Smooth muscle cell of the brain vasculature (primary cell): ENCODE measurements at places on chromosomes 11 and 22.

- DNase-seq = no peak
Observed at GRCh38 chr11:5288108-5288905, 13.4 kb downstream of the OR51B4 start.

DNA sequence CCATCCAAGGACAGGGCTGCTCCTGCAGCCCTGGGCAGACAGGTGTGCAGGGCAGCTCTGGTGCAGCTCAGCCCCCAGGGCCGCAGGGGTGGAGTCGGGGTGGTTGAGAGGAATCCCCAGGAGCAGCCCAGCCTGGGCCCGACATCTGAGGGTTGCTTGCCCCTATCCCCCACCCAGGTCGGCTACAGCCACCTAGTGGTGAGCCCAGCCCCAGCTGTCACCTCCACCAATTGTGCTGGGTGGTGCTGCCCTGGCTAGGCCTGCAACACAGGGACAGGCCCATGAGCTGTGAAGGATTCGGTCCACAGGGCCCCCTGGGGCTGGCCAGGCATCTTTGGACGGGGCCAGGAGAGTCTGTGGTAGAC lies 29.6 kb downstream of the RTN4R start:
- DNase-seq = no peak

DNA sequence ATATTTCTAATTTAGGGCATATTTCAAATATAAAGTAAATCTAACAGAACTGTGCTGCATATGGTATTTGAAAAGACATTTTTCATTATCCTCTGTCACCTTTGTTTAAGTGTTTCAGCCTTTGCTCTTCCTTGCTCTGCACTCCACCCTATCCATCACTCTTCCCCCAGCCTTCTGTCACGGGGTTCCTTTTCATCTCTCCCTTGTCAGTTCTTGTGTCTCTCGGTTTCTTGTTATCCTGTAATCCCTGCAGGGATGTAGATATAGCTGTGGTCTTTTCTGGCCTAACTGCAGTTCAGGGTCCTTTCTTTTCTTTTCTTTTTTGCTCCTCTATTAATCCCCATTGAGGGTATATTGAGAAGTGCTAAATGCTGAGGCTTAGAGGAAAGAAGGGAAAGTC lies 261.9 kb downstream of the DCDC1 start:
- no peak for DNase-seq

DNA sequence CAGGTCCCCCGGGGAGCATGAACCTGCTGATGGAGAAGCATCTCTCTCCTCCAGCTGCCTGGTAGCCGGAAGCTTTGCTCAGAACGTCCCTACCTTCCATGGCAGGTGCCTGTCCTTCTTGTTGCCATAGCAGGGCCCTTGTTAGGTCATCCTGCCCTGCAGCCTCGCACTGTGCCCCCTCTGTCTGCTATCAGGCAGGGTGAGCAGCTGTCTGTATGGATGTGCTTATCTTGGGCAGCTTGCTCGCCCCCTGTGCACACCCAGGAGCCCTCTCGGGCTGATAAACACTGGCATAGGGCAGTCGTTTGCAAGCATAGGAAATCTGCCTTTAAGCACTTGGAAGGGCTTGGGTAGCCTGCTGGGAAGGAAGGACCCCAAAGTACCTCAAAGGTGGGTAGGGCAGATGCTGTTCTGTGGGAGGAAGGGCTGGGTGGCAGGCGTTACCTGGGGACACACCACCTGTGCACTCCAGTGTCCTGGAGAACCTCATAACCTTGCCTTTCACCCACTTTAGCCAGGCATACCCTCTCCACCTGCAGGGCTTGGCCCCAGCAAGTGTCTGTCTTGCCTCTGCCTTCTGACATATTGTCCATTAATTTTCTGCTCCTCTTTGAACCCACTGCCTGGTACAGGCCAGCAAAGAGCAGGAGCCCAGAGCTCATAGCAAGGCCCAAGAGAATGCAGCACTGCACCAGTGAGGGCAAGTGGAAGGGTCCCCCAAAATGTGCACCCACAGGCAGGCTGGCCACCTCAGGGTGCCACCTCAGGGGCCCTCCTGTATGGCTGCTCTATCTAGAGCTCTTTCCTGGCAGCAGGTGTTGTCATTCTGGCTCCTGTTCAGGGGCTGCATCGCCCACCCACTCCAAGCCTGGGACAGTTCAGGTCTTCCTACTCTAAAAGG lies 8.0 kb upstream of the COMT start:
- DNase-seq = no peak

DNA sequence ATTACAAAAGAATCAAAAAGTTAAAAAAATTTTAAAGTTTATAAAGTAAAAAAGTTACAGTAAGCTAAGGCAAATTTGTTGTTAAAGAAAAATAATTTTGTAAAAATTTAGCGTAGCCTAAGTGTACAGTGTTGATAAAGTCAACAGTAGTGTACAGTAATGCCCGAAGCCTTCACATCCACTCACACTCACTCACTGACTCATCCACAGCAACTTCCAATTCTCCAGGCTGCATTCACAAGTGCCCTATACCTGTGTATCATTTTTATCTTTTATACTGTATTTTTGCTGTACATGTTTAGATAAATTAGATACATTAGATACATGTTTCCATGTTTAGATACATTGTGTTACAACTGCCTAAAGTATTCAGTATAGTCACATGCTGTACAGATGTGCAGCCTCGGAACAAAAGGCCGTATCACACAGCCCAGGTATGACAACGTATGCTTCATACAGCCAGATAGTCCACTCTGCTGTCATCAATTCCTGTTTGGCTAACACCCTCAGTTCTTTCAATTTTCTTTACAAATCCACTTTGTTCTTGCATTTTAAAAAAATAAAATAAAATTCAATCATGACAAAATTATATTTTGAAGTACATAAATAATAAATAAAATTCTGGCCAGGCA lies 80.7 kb downstream of the RBFOX2 start:
- no peak for DNase-seq

- no peak for DNase-seq
Observed at GRCh38 chr11:64526346-64526745, 64.7 kb upstream of the SLC22A12 start.

DNA sequence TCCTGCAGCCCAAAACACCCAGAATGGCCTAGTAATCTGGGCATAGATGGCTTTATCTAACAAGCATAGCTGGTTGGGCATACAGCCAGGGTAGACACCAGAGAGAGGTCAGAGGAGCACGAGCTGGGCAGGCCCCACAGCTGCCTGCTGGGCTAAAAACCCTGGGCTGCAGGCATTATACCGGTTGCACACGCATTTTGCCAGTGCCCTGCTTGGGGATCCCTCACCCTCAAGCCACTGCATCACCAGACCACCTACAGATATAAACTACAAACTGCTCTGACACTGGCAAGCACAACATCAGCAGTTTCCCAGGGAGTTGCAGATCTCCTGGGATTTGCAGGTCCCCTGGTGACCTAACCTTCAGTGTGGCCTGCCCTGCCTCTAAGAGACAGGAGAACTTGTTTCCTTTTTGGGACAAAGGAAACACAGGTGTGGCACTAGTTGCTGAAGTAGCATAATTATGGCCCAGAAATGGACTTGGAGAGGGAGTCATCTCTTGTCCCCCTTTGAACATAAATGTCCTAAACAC lies 79.1 kb upstream of the SC5D start:
- DNase-seq = no peak

DNA sequence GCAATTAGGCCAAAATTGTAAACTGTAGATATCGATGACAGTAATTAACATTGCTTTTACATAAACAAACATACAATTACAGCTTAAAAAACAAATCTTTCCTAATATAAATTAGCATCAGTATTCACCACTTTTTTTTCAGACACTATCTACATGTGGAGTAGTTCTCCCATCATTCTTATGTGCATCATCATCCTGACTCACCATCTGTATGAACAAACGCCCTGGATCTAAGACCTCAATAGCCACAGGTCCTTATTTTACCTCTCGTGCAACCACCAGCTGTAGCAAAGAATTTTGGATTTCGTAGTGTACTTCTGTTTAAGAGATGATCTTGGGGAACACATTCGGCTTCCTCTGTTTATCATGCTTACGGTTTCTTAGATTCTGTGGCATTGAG lies 551.9 kb upstream of the KIRREL3 start:
- DNase-seq = no peak

DNA sequence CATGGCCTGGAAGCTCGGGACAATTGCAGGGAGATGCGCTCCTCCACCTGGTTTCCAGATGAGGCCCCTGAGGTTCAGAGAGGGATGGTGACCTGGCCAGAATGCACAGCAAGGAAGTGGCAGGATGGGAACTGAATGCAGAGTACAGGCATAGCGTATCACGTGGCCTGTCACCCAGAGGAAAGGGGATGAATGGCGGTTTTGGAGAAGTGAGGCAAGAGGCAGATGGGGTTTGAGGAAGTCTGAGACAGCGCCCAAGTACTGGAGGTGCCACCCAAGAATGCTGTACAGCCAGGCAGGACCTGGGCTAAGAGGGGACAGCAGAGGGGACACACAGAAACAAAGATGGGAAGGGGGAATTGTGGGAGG lies 4.9 kb downstream of the RAB3IL1 start:
- no peak for DNase-seq

DNA sequence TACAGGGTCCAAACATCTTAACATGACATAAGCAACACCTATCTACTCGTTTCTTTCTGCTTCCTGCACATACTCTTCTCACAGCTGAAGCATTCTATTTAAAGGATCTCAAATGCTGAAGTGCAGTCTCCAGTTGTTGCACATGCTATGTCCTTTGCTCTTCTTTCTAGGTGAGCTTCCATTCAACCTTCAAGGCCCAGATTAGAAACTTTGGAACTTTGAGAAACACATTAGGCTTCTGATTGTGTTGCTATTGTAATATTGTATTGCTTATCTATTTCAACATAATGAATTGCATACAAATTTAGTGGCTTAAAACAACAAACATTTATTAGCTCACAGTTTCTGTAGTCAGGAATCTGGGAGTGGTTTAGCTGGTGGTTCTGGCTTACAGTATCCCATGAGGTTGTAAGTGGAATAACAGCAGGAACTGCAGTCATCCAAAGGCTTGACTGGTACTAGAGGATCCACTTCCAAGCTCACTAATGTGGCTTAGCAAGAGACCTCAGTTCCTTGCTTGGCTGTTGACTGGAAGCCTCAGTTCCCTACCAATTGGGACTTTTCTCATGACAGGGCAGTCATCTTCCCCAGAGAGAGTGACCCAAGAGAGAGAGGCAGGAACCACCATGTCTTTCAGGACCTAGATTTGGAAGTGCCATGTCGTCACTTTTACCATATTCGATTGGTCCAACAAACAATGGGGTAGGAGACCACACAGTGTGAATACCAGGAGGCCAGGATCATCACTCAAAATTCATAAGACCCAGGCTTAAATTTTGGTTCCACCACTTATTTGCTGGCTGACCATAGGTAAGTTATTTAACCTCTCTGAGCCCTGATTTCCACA lies 27.2 kb upstream of the RASSF10 start:
- no peak for DNase-seq

GRCh38 chr22:47123827-47124442 lies 361.5 kb downstream of the TBC1D22A start:
- no peak for DNase-seq

GRCh38 chr11:121749691-121750090 lies 296.9 kb upstream of the SORL1-AS1 start:
- no peak for DNase-seq

DNA sequence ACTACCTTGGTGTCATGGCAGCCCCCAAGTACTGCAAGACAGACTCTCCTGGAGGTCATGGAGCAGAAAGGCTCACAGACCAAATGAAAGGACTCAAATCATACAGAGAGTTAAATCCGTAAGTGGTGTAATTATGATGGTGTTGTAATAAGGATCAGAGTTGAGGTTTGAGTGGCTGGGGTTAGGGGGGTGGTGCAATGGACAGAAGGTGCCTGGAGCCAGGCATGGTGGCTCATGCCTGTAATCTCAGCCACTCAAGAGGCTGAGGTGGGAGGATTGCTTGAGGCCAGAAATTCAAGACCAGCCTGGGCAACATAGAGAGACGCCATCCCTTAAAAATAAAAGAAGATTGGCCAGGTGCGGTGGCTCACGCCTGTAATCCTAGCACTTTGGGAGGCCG lies 18.7 kb downstream of the ART5 start:
- DNase-seq = no peak

GRCh38 chr11:121936781-121937447 lies 179.1 kb downstream of the BLID start:
- no peak for DNase-seq
